ENCODE measurements at places on chromosomes 5 and 9.

DNA sequence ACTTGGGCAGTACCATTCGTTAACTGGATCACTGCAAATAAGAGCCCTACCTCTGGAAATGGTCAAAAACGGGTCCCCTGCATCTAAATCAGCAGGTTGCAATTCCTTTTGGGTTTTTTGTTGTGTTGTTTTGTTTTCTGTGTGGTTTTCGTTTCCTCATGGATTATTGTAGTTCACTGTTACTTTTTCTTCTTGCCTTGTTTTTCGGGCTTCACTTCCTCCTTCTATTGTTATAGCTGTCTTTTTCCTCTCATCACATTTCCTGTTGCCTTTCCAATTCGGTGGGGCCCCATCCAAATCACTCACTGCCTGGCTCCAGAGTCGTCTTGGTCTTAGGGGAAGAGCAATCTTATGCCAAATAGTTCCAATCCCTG lies 8.7 kb upstream of the SSBP2 start:
- DNase-seq: no peak

- DNase-seq: no peak
These were observed 861 bp downstream of the MTX3 start for GRCh38 chr5:79990205-79990597.

GRCh38 chr5:93755716-93756115 lies 14.3 kb upstream of the POU5F2 start:
- no peak for DNase-seq

GRCh38 chr9:33065157-33066076 lies 11.1 kb downstream of the SMU1 start:
- DNase-seq: no peak

GRCh38 chr9:127791085-127791484 lies 5.3 kb downstream of the CDK9 start:
- no peak for DNase-seq

DNA sequence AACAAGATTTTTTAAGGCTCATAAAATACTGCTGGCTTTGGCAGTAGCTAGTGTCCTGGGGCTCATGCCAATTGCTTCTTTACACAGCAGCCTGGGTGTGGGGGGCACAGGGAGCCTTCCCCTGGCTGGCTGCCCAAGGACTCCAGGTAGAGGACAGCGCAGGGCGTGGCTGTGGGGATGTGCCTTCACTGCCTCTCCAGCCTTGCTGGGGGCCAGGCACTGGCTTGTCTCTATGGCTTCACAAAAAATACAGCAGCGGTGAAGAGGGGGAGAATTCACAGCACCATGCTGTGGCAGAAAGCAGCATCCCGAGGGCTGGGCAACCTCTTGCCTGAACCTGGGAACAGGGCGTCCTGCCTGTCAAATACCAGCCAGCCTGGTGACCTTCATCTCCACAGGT lies 57.4 kb downstream of the DAP start:
- DNase-seq: no peak

GRCh38 chr9:106619211-106619610 lies 243.8 kb upstream of the ZNF462 start:
- no peak for DNase-seq

- no peak for DNase-seq
These were observed 26.2 kb downstream of the UHRF2 start for GRCh38 chr9:6439051-6439703.

- DNase-seq: peak; percentile 63
These were observed 27.8 kb upstream of the SLC44A1 start for GRCh38 chr9:105216440-105217178.

DNA sequence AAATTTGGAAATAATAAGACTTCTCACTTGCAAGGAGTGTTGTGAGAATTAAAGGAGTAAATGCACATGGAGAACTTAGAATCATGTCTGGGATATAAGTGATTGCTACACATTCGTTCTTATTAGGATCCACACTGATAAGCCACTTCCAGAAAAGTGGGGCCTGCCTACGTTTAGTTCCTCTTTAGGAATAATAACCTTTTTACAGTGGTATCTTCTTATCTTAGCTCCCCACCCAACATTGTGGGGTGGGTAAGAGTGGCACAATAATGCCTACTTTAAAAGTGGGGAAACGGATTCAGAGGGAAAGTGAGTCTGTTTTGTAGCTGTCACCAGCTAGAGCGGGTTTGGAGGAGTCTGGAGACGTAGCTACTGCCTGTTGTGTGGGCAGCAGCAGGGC lies 16.0 kb downstream of the DOCK2 start:
- no peak for DNase-seq

DNA sequence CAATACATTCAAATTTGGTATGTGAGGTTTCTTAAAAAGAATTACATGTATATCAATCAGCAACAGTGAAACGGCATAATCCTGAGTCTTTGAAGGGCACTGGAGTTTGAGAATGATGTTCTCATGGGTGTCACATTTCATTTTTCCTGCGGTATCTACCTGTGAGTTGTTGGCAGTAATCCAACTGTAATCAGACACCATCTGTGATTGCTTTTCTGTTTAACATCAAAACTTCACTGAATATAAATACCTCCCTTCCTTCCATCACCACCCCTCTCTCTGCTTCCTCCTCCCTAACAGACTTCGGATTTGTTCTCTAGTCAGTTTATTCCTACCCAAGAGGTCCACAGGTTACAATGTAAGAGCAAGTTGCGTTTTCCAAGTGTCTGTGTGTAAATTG lies 275.2 kb upstream of the PCSK5 start:
- no peak for DNase-seq

DNA sequence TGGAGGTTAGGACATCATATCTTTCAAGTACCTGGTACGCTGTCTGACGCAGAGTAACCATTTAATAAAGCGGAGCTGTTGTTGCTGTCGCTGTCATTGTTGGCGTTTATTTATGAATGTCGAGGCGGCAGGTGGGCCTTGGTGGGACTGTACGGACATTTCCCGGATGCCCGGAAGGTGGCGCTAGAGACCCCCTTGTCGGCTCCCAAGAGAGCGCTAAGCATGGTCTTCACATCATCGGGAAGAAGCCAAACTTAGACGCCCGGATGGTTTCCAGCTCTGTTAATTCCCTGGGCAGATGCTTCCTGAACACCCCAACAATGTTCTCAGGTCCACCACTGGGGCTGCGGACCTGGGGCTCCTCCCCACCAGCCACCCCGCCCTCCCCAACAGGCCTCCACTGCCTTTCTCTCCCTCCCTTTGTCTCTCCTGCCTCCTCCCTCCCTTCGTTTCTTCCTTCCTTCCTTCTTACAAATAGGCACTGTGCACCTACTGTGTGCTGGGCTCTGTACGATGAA lies 54.1 kb downstream of the DUSP1 start:
- peak; percentile 85 for DNase-seq

DNA sequence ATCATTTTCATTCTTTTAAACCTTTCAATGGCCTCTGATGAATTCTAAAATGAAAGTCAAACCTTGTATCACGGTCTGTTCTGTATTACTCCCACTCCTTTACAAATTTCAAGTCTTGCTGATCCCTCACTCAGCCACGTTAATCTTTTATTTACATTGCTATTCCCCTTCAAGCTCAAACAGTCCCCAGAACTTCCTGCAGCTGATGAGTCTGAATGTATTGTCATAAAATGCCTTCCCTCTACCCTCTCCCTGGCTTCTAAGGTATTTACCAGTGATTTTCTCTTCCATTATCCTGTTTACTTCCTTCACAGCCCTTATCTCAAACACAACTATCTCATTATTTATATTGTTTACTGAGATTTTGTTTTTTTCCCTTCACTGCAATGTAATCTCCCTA lies 562.3 kb upstream of the C9orf72 start:
- DNase-seq: no peak

GRCh38 chr5:115501464-115502210 lies 42.9 kb downstream of the FEM1C start:
- DNase-seq: no peak

GRCh38 chr5:33475706-33476105 lies 34.9 kb downstream of the TARS1 start:
- DNase-seq: no peak

- DNase-seq: no peak
These were observed 87.3 kb downstream of the LIFR start for GRCh38 chr5:38468978-38469706.

DNA sequence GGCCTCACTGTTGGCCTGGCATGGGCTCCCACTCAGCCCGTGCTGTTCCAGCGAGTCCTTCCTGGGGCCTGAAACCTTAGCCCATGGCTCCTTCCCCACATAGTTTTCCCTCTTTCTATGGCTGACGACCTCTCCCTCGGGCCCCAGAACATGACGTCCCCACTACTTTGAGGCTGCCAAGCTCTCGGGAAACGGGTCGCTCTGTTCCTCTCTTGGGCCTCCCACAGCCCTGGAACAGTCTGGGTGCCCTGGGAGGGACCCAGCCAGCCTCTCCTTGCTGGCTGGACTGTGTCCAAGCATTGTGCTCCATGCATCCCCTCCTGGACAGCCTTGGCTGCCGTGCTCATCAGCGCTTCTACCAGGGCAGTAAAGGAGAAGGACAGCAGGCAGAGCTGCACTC lies 118.3 kb downstream of the SYK start:
- DNase-seq: no peak

DNA sequence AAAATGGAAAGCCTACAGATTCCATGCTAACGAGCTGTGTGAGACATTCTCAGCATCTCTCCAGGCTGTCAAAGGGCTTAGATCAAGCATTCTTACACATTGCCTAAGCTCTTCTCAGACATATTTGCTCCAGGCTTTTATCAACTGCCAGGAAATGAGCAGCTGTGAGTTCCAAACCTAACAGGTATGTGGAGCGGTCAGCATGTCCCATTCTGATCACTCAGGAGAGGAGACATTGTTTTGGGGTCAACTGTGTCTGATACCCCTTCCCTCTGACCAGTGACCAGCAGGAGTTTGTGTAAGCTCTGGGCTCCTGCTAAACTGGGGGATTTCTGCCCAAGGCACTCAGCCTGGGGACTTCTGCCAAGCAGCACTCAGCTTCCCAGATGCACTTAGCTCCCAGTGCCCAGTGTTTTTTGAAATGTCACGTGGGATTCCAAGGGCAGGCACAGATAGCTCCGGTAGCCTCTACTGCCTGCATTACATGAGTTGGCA lies 229.1 kb downstream of the SEC61B start:
- DNase-seq: peak; percentile 14

- no peak for DNase-seq
These were observed 16.1 kb downstream of the KCNN2 start for GRCh38 chr5:114377946-114378345.

Measured in cerebellum (tissue), 4 donors.